RPMI7951 (cell line): ENCODE measurements at places on chromosomes 5 and 9.

DNA sequence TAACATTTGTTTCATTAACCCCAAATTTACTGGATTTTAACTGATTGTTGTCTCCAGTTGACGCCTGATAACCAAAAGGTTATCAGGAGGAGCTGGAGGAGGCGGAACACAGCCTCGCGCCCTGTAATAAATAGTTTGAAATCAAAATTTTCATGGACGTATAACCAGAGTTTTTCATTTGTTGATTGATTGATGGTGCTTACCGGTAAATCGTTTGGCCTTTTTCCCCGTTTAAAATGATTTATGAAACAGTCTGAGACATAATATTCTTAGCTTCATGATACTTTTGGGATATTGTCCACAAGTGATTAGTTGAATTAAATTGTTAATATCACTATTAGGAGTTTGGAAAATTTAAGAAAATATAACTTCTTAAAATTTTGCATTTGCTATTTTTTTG, 1.7 kb downstream of the FOCAD start:
- DNase-seq, result no peak

- no peak for DNase-seq
Observed at GRCh38 chr9:75599126-75599525, 291.3 kb upstream of the PCSK5 start.

DNA sequence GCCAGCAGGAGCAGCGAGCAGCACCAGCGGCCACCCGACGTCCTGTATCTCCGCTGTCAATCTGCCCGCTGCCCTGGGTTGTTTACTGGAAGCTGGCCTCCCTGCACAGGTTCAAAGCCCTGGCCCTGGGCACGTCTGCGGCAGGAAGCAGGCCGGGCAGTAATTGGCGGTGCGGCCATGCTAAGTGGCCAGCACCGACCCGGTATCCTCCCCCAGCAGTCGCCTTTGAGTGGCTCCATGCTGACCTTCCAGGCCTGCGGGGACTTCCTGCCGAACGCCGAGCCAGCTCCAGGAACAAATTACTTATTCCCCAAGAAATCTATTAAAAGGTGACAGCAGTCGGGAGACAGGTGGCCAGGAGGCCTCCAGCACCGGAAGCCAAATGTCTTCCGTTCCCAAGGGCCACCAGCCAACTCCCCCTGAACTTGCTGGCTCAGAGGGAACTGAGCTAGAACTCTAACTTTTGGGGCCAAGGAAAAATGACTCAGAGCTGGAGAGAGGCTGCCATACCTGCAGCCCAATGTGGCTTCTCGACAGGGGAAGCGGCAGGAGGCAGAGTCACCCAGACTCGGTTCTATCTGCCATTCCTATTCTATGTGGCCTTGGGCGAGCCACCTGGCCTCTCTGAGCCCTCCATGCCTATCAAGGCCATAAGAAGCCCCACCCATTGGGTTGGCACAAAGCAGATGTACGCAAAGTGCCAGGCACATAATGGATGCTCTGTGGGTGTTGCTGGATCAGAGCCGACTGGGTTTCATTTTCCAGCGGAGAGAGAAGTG, 13.7 kb upstream of the PSMB7 start:
- peak; percentile 21 for DNase-seq

GRCh38 chr5:132026516-132027008, 15.1 kb upstream of the ACSL6 start:
- no peak for DNase-seq

- no peak for DNase-seq
Observed at GRCh38 chr5:56791396-56791795, 24.0 kb upstream of the MAP3K1 start.

DNA sequence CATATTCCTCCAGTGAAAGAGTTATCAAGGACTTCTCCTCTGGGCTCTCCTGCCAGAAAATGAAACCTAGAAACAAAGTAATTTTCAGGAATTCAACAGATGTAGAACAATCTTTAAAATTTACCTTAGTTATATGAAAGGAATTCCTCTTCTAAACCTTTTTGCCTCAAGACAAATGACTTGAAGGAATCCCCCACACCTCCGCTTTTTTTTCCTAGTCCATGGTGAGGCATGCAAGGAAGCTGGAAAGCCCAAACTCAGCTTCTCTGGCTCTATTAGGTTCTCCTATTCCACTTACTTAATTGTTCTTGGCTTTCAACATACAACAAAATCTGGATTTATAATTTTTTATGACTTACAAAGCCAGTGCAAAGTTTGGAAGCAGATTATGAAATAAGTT, 27.2 kb downstream of the C6 start:
- DNase-seq, result no peak

DNA sequence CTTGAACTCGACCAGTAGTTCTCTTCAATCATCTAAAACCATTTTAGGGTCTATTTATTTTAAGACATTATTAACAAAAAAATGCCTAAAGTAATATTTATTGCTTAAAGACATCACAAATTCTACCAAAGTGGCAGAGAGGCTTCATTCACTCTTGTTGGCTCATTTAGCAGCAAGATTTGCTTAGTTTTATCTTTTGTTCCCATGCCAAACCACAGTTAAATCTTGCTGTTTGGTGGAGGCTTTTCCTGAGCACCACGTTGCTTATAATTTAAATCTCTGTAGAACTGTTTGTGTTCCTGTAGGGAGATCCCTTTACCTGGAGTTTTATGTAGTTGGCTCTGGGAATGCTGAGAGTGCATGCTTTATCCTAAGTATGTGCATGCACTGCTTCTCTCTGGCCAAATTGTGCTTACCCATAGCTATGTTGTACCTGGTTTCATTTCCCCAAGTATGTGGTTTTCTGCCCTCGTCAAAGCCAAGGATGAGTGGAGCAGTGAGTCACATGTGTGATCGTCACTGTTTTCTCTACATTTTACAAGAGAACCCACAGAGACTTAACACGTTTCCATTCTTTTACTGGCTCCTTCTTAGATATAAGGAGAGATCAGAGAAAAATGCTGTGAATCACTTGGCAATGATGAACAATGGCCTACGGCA, 42.1 kb upstream of the MAST4 start:
- DNase-seq, result peak; percentile 70

DNA sequence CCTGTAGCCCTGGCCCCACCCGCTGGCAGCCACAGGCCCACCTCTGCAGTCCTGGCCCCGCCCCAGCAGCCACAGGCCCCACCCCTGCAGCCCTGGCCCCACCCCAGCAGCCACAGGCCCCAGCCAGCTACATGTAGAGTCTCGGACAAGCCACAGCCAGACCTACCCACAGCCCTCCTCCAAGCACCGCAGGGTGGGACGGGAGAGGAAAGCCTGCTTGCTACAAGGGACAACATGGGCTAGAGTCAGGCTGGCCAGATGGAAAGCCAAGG, 49.5 kb upstream of the SARDH start:
- DNase-seq, result no peak

DNA sequence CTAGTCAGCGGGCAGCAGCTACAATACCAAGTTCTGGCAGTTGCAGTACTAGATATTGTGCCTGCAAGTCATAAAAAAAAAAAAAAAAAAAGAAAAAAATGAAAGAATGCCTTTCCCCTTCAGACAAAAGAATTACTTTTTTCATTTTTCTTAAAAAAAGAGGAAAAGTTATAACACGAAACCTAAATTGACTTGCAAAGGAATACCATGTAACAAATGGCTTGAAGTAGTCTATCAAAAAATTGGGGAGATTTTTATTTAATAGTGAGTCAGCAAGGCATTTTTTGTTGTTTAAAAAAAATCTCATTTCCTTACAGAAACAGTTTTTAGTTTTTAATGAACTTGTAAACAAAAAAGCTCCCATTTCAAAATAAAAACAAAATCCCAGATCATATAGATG, 55.6 kb downstream of the CSNK1A1 start:
- no peak for DNase-seq

- no peak for DNase-seq
Observed at GRCh38 chr5:38723426-38723825, 122.4 kb upstream of the OSMR start.

DNA sequence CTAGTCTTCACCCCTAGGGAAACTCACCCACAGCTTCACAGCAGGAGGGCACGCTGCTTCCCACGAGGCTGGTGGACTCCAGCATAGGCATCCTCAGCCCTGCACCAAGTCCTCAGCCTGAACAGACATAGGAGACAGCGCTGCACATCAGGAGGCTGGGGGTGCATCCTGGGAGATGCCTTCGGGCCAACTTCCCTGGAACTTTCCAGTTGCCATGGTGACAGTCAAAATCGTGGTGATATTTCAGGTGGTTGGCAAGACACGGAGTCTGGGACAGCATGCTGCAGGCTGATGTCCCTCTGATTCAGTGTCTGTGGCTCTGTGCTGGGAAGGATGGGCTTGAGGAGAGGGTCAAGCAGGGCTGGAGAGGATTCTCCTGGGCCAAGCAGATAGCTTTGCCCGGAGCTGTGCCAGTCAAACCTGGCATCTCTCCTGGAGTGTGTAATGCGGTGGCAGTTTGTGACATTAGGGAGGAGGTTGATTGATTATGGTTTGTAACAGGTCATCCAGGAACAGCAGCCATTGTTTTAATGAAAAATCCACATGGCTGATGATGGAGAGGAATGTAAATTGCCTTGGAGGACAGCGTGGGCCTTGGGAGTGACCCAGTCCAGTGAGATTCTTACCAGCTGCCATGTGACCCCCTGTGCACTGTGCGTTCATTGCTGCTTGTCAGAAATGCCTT, 35.6 kb upstream of the SEMA4D start:
- no peak for DNase-seq

DNA sequence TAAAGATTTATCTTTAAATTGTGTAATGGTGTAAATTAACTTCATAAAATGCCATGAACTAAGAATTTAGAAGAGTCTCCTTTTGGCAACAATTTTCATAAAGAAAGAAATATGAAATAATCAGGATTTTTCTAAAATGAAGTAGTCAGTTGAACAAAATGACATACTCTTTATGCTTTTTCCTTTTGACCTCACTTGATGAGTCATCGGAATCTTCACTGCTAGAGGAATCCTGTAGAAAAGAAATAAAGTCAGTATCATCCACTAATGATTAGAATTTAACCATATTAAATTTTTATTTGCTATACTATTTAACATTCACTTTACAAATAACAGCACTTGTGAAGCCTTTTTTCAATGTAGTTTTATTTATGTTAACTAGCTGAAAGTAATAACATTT, 26.1 kb downstream of the CHD1 start:
- DNase-seq, result peak; percentile 28

- no peak for DNase-seq
Observed at GRCh38 chr5:158903006-158903405, 196.7 kb downstream of the EBF1 start.

DNA sequence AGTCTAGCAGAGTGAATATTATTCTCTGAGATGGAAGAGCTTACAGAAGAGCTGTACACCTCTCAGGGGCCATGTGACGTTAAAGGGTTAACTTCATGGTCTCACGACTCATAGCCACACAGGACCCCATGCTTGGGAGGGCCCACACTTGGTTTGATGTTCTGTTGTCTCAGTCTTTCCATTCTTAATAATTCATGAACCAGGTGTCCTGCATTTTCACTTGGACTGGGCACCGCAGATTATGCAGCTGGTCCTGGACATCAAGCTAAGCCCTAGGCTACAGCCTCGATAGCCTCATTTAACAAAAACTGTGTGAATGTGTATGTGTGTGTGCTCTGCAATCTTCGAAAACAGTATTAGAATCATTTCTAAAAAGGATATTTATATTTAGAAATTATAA, 323.5 kb downstream of the PLK2 start:
- DNase-seq, result no peak

DNA sequence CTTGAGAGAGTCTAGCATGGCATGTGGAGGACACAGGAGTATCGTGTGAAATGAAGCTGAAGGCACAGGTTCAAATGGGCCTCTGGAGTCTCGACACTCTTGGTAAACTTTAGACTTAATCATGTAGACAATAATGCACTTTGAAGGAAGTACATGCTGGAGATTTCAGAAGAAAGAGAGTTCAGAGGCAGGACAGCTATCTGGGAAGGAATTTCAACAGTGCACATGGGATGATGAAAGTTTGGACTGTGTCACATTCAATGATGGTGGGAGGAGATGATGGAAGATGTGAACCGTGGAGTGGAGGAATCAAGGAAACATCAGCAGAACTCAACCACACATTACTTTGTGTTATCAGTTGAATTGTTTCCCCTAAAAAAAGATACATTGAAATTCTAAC, 88.6 kb upstream of the PAPPA start:
- DNase-seq, result no peak

- no peak for DNase-seq
Observed at GRCh38 chr9:134230942-134231325, 66.6 kb upstream of the RNU6ATAC start.

GRCh38 chr5:169694091-169694625, 57.1 kb downstream of the DOCK2 start:
- DNase-seq, result no peak

DNA sequence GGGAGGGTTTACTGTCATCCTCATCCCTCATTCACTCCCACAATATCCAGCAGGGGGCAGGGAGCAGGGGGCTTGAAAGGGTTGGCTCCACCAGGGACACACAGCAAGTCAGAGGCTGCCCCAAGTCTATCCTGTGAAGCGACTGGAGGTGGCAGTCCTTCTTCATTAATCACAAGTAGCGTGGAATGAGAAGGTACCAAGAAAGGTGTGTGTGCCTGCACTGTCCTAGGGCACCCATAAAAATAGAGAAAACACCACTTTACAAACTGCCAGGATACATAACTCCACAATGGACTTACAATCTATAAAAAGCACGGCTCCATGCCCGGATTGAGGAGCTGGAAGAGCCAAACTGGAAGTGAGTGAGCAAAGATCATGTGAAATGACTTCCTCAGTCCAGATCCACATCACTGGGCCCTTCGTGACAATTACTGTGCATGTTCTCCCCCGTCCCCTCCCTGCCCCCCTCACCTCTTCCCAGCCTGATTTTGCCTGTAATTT, 183.9 kb downstream of the SLIT3 start:
- DNase-seq, result peak; percentile 19

- no peak for DNase-seq
Observed at GRCh38 chr9:123343443-123344191, 12.4 kb upstream of the CRB2 start.

DNA sequence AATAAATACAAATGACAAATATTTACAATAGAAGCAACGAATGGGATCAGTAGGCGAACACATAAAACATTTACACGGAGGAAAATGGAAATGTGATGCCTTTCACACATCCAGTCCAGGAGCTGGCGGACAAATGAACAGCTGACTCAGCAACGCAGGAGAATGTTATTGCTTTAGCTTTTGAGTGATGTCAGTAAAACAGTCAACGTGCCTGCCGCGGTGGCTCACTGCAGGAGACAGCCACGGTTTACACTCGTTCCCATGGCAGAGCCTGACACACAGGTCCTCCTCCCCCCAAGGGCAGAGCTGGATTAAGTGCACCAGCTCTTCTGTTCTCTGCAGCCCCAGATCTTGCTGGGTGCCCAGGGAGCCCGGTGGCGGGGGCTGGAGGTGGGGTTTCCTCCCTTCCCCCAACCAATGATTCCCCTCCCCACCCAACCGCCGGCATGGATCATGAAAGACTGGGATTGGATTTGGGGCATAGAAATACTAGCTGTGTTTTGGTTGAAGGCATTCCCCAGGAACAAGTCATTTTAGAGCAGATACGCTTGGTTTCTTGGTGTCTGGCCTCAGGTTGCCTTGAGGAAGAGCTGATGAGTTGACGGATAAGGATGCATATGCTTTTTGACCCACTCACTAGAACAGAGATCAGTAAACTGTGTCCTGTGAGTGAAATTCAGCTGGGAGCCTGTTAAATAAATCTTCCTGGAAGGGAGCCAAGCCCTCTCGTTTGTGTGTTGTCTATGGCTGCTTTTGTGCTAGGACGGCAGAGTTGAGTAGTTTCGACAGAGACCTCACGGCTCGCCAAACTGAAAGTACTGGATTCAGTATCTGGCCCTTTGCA, 12.5 kb downstream of the STC2 start:
- DNase-seq, result peak; percentile 75
